CD4-positive, alpha-beta T cell treated with Interferon gamma for 1 hour (primary cell): ENCODE measurements at places on chromosomes 7 and 10.

- DNase-seq: no peak
Observed at GRCh38 chr10:20407357-20407756, 489.8 kb downstream of the NEBL start.

- no peak for DNase-seq
Observed at GRCh38 chr7:108059526-108059925, 56.6 kb upstream of the LAMB1 start.

GRCh38 chr7:67947646-67948045 is 951.0 kb downstream of the TYW1 start:
- DNase-seq: no peak

DNA sequence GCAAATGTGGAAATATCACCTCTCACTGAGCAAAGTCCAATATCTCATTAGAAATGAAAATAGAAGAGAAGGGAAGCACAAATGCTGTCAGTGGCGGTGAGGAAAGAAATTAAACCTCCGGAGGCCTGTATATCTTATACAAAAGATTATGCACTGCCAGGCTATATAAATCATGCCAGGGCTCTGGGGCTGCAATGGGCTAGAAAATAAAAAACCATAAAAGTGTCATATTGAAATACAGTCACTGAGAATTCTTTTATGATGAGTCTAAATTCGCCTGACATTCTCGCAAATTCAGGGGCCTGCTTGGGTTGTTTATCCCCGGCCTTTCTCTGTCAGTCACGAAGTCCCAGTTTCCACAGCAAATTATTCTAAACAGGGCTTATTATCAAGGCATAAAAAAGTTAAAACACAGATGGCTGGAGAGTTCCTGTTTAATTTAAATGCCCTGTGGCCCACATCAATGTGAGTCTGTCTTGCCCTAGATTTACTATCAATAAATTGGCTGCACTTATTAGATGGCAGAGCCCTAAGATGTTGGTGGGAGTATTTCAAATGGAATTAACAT is 193.8 kb downstream of the SNX10 start:
- no peak for DNase-seq

DNA sequence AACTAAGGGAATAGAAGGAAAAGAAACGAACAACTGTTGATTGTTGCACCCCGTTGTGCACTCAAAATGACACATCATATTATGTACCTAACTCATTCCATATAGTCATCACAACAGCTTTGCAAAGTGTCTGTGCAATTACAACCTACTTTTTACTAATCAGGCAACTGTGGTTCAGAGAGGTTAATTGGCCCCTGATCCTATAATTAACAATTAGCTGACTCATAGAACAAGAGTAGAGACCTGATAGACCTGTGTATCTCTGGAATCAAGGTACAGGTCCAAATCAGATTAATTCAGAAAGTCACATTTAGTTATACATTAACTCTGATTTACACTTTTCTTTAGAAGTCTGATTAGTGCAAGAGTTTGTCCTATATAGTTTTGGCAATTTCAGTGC is 122.5 kb upstream of the CDK13 start:
- no peak for DNase-seq
